ENCODE measurements at places on chromosomes 3 and 15.

- H3K4me1 ChIP-seq: no peaks in the 10 kb centered on the region
- no peaks in the 10 kb centered on the region for H3K36me3 ChIP-seq
- peak; percentile 30 for DNase-seq
- H3K27me3 ChIP-seq: no peaks in the 10 kb centered on the region
- H3K4me3 ChIP-seq: no peak overlapping the region
Measured at GRCh38 chr15:101025896-101026631, 106.9 kb downstream of the LRRK1 start.

DNA sequence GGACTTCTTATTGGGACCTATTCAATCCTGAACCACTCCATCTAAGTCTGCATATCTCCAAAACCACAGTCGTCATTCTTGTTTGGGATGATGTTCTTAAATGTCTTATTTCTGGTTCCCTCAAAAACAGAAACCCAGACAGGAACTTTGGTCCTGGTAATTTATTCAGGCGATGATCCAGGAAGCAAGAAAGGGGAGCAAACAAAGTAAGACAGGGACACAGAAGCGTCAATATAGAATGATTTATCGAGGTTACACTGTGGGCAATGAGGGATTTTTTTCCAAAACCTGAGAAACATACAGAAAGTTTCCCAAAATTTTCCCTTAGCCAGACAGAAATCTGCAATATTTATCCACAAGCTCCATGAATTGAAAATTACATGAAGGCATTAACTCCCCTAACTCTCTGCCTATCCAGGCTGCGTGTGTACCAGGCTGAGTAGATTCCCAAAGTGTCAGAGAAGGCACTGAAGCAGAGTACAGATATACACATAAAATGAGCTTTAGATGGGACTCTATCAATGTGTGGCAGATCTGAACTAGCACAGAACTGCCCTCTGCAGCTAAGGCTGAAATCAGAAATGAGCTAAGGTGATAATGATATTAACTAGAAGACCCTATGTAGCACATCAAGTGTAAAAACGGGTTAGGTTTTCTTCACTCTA, 43.2 kb downstream of the TP63 start:
- H3K27me3 ChIP-seq: no peaks in the 10 kb centered on the region
- no peak overlapping the region for H3K27ac ChIP-seq
- no peaks in the 10 kb centered on the region for H3K4me1 ChIP-seq
- no peaks in the 10 kb centered on the region for H3K36me3 ChIP-seq

- H3K27me3 ChIP-seq: peaks cover 25% of the 10 kb centered on the region
- H3K27ac ChIP-seq: no peak overlapping the region
- H3K4me3 ChIP-seq: no peak overlapping the region
- no peak for DNase-seq
- H3K4me1 ChIP-seq: no peaks in the 10 kb centered on the region
Measured at GRCh38 chr3:114649331-114649730, 355.5 kb downstream of the TIGIT start.

- H3K36me3 ChIP-seq: no peaks in the 10 kb centered on the region
- no peak overlapping the region for H3K4me3 ChIP-seq
- no peak for DNase-seq
- H3K27ac ChIP-seq: no peak overlapping the region
- H3K27me3 ChIP-seq: no peaks in the 10 kb centered on the region
- H3K4me1 ChIP-seq: peaks cover 3% of the 10 kb centered on the region
Measured at GRCh38 chr3:71227270-71227661, 356.3 kb downstream of the FOXP1 start.

DNA sequence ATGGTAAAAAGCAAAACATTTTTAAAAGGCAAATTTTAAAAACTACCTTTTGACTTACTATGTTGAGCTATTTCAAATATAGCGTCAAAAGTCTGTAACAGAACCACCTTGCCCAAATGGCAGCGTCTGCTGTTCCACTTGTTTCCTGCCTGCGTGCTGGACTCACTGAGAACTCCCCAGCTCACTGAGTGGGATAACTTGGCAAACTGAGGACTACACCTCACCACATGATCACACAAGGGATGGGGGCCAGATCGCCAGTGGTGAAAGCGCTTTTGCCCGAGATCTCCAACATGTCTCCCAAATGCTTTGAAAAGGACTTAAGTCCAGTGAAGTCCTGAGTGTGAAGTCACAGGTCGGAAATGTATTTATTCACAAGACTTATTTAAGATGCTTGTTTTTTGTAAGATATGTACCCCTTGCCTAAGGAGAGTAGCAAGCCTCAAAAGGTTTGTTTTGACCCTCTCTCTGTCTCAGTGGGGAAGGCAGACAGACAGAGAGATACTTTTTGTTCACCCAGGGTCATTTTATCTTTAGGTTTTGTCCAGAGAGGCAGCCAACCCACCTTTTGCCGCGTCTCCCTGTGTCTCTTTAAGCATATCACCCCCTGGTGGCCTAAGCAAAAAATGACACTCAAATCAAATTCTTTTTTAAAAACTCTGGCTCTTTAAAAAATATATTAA, 192.6 kb downstream of the PDZRN3 start:
- H3K27ac ChIP-seq: no peak overlapping the region
- H3K4me3 ChIP-seq: no peak overlapping the region
- no peaks in the 10 kb centered on the region for H3K27me3 ChIP-seq
- peak; percentile 61 for DNase-seq
- no peaks in the 10 kb centered on the region for H3K36me3 ChIP-seq
- peaks cover 2% of the 10 kb centered on the region for H3K4me1 ChIP-seq

DNA sequence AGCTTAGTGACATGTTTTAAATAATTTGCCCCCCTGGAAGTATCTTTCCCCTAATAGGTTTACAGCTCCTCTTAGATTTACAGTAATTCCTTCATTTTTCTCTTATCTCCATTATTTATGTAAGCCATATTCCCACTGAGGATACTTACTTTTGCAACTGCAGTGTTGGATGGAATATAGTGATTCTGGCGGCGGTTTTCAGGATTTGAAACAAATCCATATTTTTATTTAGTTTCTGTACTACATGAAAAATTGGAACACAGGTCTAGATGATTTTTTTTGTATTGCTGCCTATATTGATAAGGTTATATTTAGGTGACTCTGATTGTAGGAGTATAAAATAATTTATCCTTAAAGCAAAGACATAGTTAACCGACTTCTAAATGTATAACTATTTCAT, 391.6 kb upstream of the SUCLG2 start:
- H3K4me1 ChIP-seq: no peaks in the 10 kb centered on the region
- H3K4me3 ChIP-seq: no peak overlapping the region
- DNase-seq: no peak
- no peaks in the 10 kb centered on the region for H3K27me3 ChIP-seq
- H3K36me3 ChIP-seq: no peaks in the 10 kb centered on the region

GRCh38 chr3:184697845-184698244, 14.0 kb downstream of the MAGEF1 start:
- no peak overlapping the region for H3K4me3 ChIP-seq
- H3K27me3 ChIP-seq: no peaks in the 10 kb centered on the region
- DNase-seq: no peak

- no peak overlapping the region for H3K4me3 ChIP-seq
- no peaks in the 10 kb centered on the region for H3K27me3 ChIP-seq
- DNase-seq: no peak
- no peaks in the 10 kb centered on the region for H3K36me3 ChIP-seq
Measured at GRCh38 chr3:42165211-42165610, 74.1 kb downstream of the TRAK1 start.

Measured in endodermal cell (in vitro differentiated cells).